Stimulated activated CD8-positive, alpha-beta memory T cell treated with anti-CD3 and anti-CD28 coated beads, Interleukin-4, amount 100 ng/mL, for 4 hours (primary cell): ENCODE measurements at places on chromosomes 2 and 18.

DNA sequence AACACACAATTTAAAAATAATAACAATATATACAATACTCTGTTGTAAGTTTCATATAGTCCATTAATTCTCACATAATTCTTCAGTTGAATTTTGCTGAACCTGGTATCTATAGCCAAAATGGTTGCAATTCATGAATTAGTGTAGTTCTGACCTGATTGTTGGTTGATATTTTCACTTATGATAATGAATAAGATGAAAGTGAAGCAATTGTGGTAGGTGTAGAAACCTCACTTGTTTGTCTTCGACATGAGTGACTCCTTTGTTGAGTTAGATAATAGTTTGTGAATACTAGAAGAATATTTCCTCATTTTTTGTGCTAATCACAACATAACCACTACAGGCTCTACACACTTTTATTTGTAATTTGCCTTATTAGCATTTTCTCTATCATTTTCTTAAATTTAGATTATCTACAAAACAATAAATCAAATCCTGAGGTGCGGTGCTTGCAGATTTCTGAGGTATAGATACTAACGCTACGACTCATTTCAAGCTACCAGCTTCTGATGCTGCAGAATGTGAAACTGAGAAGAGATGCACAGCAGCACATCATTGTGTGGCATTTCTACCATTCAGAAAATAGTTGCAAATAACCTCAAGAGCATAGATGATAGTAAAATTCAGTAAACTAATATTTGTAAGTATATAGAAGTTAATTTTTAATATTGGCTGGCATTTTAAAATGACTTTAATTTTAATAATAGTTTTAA lies 117.9 kb downstream of the KCNH7 start:
- no peak for DNase-seq

GRCh38 chr2:33077311-33077710 lies 130.6 kb downstream of the LTBP1 start:
- no peak for DNase-seq

DNA sequence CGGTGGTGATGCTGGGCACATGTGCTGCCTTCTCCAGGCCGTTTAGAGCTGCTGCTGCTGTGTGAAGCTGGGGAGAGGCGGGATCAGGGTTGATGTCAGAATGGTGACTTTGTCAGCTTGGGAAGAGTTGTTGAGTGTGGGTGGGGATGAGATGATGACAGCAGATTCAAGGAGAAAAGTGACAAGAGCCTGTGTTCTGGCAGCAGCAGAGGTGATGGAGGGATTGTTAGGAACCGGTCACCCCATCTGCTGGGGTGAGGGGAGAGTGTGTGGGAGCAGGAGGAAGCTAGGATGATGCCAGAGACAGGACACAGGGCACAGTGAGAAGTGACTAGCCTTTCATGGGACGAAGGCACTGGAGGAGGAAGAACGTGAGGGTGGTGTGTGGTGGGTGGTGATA lies 345.5 kb downstream of the RNF144A start:
- DNase-seq: no peak

DNA sequence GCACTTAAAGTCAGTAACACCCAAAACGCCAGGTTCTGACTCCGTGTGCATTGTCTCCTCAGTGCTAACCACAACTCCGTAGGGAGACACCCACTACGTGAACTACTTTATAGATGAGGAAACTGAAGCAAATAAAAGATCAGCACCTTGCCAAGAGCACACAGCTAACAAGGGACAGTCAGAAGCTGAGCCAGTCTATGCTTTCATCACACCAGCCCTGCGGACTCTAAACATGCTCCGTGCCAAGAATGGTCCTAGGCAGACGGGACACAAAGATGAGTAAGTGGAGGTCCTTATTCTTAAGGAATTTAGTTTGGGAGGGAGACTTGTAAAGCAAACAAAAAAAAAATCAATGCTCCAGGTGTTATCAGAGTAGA lies 9.6 kb downstream of the MBOAT2 start:
- DNase-seq: no peak

GRCh38 chr2:170651624-170652325 lies 63.4 kb upstream of the SP5 start:
- DNase-seq: no peak

GRCh38 chr2:165902934-165903333 lies 50.6 kb downstream of the TTC21B start:
- DNase-seq: no peak

GRCh38 chr2:128064353-128064752 lies 26.6 kb upstream of the UGGT1 start:
- DNase-seq: no peak

GRCh38 chr2:21042958-21043743 lies 722 bp downstream of the APOB start:
- peak; percentile 12 for DNase-seq

- DNase-seq: no peak
These were observed 1.0 kb upstream of the PEX13 start for GRCh38 chr2:61016392-61017002.

GRCh38 chr18:57659460-57660102 lies 37.9 kb upstream of the NARS1 start:
- no peak for DNase-seq

- DNase-seq: no peak
These were observed 14.3 kb downstream of the IL18R1 start for GRCh38 chr2:102369866-102370265.

- DNase-seq: peak; percentile 45
These were observed 923 bp downstream of the FIGLA start for GRCh38 chr2:70789304-70790135.

- DNase-seq: no peak
These were observed 669.1 kb downstream of the SATB2 start for GRCh38 chr2:198788676-198789075.
